NCI-H1417 treated with DMSO at 0.1 percent for 48 hours (cell line): ENCODE measurements at places on chromosomes 4 and X.
A peak's percentile ranks its signal among the peaks of the same experiment; 100 is the strongest.

DNA sequence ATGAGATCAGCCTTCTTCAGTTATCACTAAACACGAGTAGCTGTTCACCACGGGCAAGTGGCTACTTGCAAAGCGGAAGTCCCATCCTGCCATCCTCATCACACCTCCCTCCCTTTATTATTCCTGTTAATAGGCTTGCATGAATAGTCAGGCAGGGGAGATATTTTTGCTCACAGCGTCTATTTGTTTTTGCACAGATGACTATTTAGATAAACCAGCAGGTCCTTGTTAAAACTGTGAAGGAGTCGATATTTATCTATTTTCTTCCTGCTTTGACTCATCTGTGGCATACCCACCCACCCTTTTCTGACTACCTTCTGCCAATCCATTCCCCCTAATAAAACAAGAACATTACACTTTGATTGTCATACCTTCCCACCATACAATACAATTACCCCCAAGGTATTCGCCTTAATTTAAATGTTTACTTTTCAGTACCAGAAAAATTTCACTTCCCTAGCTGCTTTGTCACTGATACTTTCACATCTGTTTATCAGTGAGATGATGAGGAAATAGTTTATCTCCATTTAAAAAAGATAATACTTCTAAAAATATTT, 96.6 kb upstream of the BANK1 start:
- no peak for DNase-seq

GRCh38 chrX:84216881-84217280, 28.9 kb upstream of the RPS6KA6 start:
- no peak for DNase-seq

DNA sequence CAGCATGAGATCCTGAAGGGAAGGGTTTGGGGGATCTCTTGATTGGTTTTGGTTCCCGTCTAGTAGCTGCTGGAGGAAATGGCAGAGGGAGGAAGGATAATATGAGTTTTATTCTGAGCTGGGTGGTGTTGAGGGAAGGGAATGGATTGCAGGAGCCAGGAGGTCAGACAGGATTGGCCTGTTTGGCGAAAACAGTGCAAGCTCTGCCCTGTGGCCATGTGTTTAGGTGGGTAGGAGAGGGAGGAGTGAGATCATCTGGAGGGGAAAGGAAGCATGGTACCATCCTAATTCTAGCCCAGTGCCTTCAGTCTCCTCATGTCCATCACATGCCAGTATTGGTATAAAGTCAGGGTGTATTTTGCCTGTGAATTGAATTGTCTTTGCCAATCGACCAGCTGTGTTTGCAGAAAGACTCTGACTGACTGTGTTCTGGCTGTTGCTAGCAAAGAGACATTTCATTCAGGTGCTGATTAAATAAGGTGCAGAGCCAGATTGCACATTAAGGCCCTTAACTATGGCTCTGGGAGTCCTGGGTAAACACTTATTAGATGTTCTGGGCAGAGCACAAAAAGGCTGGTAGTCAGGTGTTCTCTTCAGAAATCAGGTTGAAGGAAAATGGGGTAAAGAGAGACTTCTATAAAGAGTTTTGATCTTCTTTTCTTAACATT, 10.0 kb downstream of the TMEM164 start:
- peak; percentile 72 for DNase-seq

GRCh38 chrX:30313322-30313721, 4.1 kb upstream of the NR0B1 start:
- DNase-seq = no peak
